ENCODE measurements at places on chromosomes 11 and 22.

- no peak for DNase-seq
Measured at GRCh38 chr11:120532082-120532831, 20.7 kb downstream of the GRIK4 start.

GRCh38 chr22:17085277-17086181, 729 bp downstream of the IL17RA start:
- peak; percentile 74 for DNase-seq

GRCh38 chr11:64060861-64061444, 25.2 kb downstream of the FLRT1 start:
- peak; percentile 71 for DNase-seq

- peak; percentile 31 for DNase-seq
Measured at GRCh38 chr22:38737302-38738060, 18.3 kb downstream of the SUN2 start.

DNA sequence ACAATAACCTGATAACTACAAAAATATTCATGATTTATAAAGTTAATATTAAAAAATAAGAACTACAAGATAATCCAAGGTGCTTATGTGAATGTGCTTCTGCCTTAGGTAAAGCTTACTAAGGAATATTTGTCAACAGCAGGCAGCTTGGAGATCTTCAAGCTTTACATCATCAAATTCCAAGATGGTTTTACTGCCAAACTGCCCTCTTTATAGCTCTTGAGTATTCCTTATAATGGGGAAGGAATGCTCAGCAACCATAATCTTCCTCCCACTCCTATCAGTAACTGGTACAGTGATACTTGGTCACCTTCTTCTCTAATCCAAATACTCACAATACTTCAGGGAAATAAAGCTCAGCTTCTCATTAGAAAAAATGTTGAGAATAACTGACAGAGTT, 30.1 kb downstream of the SBF2 start:
- DNase-seq = no peak

- no peak for DNase-seq
Measured at GRCh38 chr11:32033067-32033466, 57.8 kb upstream of the RCN1 start.

DNA sequence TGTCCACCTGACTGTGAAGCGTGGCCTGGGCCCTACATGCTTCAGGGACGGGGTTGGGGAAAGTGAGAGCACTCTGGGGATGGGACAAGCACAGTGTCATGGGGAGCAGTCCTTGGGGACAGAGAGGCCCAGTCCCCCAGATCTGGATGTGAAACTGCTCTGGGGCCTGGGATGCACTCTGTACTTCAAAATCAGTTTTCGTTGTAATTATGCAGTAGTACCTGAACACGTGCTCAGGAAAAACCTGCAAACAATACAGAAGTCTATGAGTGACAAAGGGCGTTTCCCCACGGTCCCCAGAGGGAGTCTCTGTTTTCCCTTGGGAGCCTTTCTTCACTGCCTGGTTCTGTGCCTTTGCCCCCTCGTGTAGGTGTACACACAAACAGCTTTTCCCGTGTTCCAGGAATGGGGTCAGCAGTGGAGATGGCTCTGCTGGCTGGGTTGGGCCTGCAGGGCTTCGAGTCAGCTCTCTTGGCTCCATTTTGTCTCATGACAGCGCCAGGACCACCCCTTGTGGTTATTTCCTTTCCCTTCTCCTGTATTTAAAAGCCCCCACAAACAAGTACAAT, 5.2 kb upstream of the TNFRSF13C start:
- no peak for DNase-seq

DNA sequence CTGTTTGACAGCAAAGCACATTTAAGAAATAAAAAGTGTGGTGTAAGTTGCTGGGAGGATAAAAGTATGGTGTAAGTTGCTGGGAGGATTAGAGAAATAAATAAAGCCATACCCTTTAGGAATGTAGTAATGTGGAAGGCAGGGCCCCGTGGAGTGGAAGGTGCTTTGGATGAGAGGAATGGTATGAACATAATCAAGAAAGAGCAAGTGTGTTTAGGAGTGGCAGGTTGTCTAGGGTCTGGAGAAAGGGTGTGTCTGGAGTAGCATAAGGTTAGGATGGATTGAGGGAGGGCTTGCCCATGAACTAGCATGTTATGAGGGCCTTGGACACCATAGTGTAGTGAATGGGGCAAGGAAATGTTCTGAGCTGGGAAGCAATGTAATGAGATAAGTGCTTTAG, 18.1 kb downstream of the MRPL16 start:
- DNase-seq = no peak

DNA sequence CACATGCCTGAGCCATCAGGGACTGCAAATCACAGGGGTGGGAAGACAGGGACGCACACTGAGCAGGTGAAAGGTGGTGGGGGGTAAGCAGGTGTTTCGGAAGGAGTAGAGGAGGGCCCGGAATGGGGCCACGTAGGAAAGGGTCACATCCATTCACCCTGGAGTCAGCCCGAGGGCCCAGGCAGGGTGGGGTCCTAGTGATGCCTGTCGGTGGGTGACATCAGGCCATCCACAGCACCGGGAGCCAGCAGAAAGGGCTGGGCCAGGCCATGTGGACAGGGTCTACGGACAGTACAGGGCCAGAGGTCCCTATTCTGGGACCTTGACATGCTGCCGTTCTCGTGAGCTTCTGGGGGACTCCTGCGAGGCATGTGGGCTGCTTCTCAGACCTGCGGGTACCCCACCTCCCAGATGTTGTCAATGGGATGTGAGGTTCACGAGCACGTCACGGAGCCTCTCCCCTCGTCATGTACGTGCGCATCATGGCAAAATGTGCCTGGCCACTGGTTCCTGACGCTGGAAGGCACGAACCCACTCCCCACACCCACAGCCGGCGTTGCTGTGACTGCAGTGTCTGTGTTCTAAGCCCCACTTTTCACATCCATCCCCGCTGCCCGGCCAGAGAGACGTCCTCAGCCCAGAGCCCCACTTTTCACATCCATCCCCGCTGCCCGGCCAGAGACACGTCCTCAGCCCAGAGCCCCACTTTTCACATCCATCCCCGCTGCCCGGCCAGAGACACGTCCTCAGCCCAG, 84.1 kb downstream of the FBLN1 start:
- no peak for DNase-seq

GRCh38 chr22:31692186-31692886, 30.3 kb upstream of the PISD start:
- DNase-seq = no peak

- no peak for DNase-seq
Measured at GRCh38 chr22:49561976-49562375, 265.7 kb downstream of the BRD1 start.

DNA sequence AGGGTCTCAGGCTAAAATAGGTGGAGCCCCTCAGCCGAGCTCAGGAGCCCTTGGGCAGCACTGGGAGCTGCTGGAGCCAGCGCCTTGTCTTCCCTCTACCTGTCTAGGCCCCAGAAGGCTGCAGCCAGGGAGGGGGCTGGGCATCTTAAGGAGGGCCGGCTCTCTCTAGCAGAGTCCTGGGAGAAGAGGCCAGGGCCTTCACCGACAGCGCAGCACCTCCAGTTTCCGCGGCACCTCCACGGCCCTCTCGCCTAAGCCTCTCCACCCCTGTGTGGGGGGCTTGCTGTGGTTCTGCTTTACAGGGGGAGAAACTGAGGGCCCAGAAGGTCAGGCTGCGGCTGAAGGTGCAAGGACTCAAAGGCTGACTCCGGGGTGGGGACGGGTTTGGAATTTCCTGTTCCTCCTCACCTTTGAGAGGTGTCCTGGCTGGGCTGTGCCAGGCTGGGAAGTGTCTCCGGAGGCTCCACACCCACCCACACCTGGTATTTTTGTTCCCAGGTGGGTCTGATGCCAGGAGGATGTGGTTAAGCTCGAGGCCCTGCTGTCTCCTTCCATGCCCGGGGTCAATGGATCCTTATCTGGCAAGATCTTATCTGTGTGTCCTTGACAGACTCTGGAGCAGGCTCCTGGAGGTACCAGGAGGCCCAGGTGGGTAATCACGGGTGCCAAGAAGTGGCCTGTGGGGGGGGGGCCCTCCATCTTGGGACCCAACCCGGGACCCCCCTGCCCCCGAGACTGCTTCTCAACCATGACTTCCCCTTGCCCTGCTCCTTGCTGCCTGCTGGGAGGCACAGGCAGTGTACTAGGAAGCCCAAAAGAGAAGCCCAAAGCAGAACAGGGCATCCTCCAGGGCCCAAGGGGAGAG, 95.3 kb upstream of the FGF3 start:
- no peak for DNase-seq

- no peak for DNase-seq
Measured at GRCh38 chr11:73168925-73169579, 26.9 kb upstream of the FCHSD2 start.

DNA sequence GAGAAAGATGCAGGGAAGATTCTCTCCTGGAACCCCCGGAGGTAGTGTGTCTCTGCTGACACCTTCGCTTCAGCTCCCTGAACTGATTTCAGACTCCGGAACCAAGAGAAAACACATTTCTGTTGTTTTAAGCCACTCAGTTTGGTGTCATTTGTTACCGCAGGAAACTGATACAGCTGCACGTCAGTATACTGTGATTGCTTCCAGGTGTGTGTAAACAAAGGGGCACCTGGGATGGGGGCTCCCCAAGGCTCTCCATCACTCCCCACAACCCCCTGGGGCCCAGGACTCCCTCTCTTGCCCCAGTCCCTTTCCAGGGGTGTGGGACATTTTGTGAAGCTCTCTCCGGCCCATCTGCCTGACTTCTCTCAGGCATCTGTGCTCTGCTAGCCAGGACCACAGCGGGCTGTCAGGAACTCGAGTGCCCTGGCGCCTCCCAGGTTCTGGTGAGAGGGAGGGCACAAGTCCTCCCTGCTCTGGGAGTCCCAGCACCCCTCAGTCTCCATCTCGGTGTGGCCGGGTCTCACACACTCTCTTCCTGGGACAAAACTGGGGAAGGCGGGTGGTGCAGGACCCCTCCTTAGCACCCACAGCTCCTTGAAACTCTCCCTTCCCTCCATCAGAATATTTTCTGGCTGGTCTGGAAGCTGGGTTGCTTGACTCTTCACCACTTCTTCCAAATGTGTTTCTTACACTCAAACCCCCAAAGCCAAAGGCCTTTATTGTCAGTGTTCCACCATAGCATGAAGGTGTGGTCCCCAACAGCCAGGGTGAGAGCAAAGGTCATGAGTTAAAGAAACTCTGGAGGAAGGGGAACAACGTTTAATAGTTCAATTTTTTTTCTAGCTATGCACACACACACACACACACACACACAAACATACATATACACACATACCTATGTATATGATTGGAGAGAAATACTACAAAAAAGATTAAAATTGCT, 35.0 kb upstream of the TSKU start:
- no peak for DNase-seq

DNA sequence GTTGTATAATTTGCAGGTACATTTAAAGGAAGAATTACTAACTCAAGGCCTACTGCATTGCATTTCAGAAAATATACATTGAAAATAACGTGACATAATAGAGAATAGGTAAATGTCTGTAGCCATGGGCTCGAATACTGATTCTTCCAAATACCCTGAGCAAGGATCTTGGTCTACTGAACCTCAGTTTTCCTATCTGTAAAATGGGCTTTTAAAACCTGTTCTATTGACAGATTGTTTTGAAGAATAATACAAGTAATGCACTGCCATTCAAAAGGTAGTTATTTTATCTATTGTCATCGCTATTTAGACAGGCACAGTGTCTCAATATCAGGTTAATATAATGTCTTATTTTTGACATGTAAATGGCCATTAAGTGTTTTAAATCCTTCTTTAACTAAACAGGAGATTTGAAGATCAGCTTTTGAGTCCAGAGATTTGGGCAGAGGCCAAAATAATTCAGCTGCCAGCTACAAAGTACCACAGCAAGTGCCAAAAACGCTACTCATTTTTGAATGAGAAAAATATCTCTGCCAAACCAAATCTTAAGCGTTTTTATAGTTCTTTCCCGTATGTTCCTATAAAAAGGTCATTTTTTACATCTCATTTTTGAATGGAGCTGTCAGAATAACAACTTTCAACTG, 56.7 kb downstream of the CTSC start:
- no peak for DNase-seq

DNA sequence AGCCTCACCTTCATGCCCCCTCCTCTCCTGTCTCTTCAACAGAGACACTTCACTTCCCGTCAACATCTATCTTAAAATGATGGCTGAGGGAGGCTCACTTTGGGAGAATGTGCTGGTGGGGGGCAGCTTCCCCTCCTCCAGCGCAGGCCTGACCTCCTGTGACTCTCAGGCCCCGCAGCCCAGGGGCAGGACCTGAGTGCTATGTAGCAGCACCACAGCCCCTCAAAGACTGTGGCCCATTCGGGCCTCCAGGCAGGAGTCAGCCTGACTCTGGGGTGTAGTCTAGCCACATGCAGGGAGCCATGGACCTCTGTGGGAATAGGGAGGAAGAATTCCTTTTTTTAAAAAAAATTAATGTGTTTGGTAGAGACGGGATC, 43.7 kb downstream of the DKK3 start:
- DNase-seq = no peak

DNA sequence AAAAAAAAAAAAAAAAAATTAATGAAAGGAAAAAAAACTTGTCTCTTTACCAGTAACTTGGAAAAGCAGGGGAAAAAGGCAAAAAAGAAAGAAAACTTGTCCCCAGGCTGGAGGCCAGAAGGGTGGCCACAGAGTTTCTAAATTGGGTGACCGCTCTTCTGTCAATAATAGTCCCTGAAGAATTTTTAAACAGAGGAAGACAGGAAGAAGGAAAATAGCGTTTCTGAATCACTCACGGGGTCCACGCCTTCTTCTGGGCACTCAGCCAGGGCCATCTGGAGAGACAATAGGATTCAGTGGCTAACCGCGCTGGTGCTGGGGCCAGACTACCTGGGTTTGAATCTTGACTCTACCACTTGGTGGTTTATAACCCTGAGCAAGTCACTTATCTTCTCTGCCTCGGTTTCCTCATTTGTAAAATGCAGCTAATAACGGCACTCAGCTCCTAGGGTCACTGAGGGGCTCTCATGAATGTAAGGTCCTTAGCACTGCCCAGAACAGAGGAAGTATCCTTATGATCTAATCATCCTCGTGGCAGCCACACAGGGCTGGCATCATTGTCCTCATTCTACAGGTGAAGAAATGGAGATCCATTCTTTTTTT, 7.0 kb downstream of the C11orf86 start:
- peak; percentile 74 for DNase-seq

- DNase-seq = no peak
Measured at GRCh38 chr11:94731880-94732601, 36.1 kb upstream of the AMOTL1 start.

- no peak for DNase-seq
Measured at GRCh38 chr11:78406568-78407196, 10.9 kb downstream of the GAB2 start.

All from pancreas (tissue), 10 donors.